Skin of body (tissue), 3 donors: ENCODE measurements at places on chromosomes 6 and 20.

GRCh38 chr6:31299947-31300346, 28.1 kb upstream of the HLA-C start:
- DNase-seq = no peak

GRCh38 chr6:166703149-166703710, 76.2 kb upstream of the RPS6KA2 start:
- no peak for DNase-seq

- no peak for DNase-seq
Measured at GRCh38 chr20:32179515-32179914, 28.0 kb downstream of the PLAGL2 start.

DNA sequence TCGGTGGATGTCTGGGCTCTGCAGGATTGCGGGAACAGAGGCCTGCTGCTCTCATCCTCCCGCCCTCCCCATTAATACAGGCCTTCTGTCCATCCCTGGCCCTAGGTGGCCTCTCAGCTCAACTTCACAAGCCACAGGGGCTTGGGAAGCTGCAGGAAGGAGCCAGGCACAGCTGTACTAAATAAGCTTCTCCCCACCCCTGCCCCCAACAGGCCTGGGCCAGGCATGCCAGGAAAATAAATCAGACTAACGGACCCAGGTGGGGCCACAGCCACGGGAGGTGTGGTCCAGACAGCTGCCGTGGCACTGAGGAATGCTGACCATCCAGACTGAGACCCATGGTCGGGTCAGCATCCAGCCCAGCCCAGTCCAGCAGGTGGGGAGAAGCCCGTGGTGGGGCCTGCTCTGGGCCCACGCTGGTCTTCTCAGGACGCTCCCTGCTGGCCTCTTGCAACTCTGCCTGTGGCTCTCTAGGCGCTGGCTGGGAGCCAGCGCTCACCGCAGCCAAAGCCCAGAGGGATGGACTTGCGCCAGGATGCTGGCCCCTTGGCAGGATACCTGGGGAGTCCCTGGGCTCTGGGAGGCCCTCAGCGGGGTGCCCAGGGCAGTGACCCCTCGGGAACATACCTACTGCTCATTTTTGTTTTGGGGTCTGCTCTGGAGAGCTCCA, 8.6 kb upstream of the YTHDF1 start:
- DNase-seq = no peak

- DNase-seq = no peak
Measured at GRCh38 chr6:54856129-54856528, 9.6 kb downstream of the FAM83B start.

- peak; percentile 52 for DNase-seq
Measured at GRCh38 chr6:138099832-138100231, 7.4 kb downstream of the PERP start.

DNA sequence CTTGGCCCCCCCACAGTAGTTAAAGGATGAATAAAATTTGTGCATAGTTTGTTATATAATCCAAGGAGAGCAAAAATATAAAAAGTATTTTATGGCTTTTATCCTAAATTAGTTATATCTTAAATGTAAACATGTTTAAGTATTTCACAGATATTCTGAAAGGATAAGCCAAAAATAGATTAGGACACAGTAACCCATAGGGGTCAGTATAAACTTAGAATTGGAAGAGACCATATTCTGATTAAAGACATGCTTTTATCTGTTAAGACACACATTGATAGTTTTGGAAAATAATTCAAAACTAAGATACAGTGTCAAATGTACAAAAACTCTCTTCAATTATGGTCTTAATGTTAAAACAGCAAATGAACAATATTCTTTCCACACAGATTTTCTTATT, 4.5 kb upstream of the SERINC1 start:
- DNase-seq = peak; percentile 12

- DNase-seq = no peak
Measured at GRCh38 chr20:56361900-56362299, 3.1 kb downstream of the FAM210B start.

DNA sequence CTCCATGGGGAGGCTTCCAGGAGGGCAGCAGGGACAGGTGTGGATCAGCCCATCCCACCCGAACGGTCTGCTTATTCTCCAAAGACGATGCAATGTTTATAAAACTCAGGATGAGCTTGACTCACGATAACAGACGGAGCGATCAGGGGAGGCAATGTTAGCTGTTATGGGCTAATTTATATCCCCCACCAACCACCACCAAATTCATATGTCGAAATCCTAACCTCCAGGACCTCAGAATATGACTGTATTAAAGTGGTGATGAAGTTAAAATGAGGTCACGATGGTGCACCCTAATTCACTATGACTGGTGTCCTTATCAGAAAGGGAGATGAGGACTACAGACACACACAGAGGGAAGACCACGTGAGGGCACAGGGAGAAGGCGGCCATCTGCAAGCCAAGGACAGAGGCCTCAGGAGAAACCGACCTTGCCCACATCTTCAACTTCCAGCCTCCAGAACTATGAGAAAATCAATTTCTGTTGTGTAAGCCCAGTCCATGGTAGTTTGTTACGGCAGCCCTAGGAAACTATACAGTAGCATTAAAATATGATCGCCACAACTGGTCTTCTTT, 7.0 kb downstream of the ADTRP start:
- DNase-seq = no peak

DNA sequence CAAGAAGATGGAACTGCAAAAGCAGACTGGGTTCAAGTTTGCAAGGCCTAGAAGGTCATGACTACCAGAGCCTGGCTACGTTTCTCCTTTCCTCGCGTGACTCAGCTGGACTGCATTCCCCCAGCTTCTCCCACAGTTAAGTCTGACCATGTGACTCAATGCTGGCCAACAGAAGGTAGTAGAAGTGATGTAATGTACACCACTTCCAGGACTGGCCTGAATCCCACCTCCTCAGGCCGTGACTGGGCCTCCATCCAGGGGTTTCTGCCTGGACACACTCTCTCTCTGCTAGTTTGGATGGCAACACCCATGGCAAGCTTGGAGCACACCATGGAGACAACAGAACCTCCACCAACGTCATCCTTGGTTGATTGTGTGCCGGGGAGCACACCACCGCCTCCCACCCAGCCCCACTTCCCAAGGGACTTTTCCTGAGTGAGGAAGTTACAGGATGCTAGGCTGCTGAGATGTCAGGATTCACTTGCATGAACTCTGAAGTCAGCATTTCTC, 112.0 kb upstream of the CDYL start:
- DNase-seq = peak; percentile 9

- no peak for DNase-seq
Measured at GRCh38 chr6:29769336-29769735, 46.1 kb downstream of the HLA-F start.

DNA sequence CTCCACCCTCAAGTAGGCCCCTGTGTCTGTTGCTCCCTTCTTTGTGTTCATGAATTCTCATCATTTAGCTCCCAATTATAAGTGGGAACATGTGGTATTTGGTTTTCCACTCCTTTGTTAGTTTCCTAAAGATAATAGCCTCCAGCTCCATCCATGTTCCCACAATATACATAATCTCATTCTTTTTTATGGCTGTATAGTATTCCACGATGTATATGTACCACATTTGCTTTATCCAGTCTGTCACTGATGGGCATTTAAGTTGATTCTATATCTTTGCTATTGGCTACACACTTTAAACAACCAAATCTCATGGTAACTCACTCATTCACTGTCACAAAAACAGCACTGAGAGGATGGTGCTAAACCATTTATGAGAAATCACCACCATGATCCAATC, 35.5 kb upstream of the VGLL2 start:
- DNase-seq = no peak

GRCh38 chr20:9068841-9069663, at the start of gene PLCB4:
Gene PLCB4 (plus strand): TSS chr20:9069087. CDS start chr20:9307815, 238,728 bp downstream.
- DNase-seq = peak; percentile 31

GRCh38 chr20:47370850-47371782, 14.6 kb upstream of the ZMYND8 start:
- no peak for DNase-seq

GRCh38 chr20:5085380-5085779, 34.4 kb downstream of the PCNA start:
- DNase-seq = no peak

GRCh38 chr6:127077886-127078285, 40.6 kb upstream of the RSPO3 start:
- DNase-seq = no peak

GRCh38 chr20:41265938-41266337, 51.6 kb downstream of the ZHX3 start:
- no peak for DNase-seq

DNA sequence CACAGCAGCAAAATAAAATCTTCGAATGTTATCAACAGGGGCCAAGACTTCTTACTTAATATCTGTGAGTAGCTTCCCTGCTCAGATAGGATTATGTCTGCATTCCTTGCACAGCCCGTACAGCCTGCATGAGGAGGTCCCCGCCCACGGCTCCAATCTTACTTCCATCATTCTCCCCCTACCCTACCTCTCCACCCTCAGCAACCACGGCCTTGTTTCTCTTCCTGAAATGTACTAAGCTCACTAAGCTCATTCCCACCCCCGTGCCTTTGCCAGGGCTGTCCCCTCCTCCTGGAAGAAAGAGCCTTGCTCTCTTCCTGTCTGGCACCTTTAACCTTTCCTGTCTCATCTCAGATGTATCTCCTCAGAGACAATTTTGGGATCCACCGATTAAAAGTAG, 120.4 kb downstream of the BCAS1 start:
- DNase-seq = no peak

DNA sequence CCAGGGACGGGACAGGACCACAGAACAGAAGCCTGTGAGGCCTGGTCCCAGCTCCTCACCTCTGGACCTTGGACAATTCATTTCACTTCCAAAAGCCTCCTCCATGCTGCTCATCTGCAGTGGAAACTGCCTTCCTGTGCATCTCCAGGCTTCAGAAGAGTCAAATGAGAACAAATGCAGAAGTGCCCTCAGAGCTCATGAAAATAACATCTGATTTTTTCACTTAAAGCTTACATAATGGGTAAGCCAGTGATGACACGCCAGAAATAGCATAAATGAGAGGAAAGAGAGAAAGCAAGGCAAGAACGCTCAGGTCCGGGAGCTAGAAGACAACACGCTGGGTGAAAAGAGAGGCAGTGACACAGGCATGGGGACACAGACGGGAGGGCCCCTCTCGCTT, 7.9 kb downstream of the CNKSR3 start:
- no peak for DNase-seq

DNA sequence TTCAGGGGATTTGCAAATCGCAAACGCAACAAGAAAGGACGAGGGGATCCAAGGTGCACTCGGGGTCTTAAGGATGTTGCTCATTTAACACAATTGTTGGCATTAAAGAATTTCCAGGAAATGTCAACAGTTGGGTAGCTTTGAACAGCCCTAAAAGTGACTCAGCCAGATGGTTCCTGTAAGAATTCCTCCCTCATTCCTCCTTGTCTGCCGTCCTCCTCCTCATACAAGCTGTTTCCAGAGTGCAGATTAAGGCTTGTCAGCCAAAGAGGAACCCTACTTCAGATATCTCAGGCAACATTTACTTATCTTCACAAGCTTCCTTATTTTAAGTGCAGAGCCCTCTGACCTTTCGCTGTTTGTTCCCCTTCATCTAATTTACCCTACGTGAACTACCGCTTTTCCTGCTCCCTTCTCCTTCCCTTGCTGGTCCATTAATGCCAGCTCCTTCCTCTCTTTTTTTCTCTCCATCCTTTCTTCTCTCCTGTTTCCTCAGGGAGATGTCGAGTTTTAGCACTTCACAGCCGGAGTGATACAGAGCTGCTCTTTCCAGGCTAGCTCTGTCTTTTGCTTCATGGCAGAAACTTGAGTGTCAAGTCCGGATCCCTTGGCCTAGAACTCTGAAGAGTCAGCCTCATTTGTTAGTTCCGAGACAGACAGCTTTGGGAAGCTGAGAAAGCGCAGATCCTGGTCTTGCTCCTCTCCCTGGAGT, 26.1 kb upstream of the TBC1D7 start:
- DNase-seq = peak; percentile 20

DNA sequence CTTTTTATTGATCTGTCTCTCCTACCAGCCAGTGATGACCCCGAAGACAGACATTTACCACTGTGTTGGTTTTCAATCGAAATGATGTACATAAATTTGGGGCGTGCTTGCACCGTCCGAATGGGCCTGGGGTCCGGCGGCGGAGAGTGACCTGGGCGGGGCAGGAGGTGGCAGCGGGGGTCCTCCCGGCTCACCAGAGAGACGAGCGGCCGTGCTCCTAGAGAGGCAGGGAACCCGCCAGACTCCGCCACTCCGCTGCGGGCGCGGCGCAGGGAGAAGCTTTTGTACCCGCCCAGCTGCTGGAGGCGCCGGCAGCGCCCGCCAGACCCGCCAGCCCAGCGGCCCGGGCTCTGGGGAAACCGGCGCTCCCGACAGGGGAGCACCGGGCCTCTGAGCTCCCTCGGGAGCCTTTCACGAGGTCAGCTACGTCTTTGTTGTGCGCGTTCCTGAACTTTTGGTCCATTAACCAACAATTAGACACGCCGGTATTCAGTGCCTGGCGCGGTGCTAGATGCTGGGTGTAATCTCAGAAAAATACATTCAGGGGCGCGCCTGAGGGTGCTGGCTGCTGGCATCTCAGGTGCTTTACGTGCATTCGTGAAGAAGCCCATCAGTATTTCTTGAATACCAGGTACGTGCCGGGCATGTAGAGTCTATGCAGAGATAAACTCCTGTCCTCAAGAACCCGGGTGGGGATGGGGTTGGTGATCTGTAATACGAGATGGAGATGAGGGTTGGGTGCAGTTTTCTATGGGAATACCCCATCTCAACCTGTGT, at the start of gene PGBD1:
Gene PGBD1, plus strand, starts transcription at position 285 of the 777 bp plus-strand sequence. CDS start 2,242 bp downstream, outside the sequence.
- no peak for DNase-seq

DNA sequence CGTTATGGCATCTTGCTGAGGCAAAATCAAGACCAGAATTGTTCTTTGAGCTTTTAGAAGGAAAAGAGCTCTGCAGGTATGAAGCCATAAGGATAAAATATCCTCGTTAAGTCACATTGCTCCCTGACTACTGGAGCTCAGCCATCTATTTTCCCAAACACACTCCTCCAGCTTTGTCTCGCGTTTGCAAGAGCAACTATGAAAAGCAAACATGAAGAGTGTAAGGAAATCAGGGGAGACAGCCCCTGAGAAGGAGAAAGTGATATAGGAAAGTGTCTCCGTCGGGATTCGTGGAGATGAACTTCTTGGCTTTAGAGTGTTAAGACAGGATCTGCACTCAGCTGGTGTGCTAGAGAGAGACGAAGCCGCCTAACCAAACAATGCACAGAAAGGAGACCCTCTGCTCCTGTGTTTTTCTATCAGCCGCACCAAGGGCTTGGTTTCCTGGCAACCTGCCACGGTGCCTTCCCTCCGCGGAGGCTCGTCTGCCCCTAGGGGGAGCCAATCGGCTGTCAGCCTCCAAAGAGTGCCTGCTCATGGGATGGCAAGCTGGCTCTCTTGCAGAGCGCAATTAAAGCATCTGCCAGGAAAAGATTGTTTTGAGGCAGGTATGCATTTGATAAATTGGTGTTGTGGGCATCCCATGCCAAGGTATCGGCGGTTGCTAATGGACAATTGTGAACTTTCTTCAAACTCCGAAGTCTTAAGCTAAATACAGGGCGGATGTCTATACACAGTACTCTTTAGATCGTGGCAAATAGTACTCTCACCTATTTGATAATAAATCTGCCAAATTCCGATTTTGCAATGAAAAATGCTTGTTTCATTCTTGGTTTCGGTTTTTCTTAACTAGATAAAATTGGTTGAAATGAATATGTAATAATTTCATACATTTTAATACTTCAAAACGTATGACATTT, 603.2 kb downstream of the RNF144B start:
- DNase-seq = no peak

- no peak for DNase-seq
Measured at GRCh38 chr20:43789593-43789992, 62.8 kb upstream of the GTSF1L start.
